ENCODE measurements at places on chromosomes 7 and 10.

DNA sequence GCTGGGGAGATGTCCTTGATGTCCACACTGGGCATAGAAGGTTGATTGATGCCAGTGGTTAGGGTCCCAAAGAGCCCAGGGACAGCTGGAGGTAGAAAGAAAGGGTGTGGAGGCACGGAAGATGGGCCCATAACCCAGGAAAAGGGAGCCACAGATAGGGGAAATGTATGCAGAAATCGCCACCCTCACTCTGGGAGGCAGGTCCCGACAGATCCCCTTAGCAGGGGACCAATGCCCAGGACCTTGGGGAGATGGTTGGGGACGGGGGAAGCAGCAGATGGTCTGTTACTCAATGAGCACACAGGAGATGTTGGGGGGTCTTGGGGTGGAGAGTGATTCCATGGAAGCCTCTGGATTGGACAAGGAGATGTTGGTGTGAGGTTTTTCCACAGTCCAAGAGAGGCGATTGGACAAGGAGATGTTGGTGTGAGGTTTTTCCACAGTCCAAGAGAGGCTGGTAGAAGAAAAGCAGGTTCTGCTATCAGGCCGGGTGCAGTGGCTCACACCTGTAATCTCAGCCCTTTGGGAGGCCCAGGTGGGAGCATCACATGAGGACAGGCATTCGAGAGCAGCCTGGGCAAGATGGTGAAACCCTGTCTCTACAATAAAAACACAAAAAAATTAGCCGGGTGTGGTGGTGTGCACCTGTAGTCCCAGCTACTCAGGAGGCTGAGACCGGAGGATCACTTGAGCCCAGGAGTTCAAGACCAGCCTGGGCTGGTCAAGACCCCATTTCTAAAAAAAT is 7.0 kb upstream of the PPP1R35 start:
- DNase-seq = no peak

- no peak for DNase-seq
Measured at GRCh38 chr7:75985009-75985517, 9.3 kb downstream of the TMEM120A start.

DNA sequence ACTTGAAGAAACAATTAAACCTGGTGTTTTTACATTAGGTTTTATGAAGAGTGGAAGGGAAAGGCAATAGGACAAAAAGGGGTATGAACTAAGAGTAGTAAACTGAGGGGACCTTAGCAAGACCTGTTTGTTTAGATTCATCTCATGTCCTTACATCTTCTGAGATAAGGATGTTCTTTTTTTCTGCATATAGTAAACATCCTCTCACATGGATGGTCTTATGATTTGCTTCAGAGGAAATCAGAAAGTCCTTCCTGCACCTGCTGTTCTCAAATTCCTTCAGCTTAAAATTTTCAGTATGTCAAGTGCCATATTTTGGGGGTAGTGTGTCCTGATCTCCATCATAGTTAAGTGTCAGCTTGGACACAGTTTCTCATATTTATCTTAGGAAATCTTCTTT is 232.6 kb downstream of the ADK start:
- DNase-seq = no peak

- DNase-seq = no peak
Measured at GRCh38 chr7:121337398-121337797, 8.6 kb downstream of the WNT16 start.

DNA sequence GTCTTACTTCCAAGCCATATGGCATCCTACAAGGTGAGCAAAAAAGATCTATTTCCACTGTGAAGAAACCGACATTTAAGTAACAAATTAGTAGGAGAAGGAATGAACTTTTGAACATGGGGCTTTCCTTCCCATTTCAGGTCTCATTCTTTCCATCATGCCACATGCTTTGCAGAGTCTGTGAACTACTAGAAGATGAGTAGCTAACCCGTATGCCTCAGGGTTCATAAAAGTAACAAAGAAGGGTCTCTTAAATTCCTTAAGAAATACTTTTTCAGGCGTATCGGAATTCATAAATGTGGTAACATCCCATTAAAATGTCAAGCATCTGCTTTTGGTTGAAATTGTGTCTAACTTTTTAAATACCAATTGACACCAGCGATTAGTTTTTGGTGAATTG is 81.3 kb upstream of the TNS3 start:
- no peak for DNase-seq

DNA sequence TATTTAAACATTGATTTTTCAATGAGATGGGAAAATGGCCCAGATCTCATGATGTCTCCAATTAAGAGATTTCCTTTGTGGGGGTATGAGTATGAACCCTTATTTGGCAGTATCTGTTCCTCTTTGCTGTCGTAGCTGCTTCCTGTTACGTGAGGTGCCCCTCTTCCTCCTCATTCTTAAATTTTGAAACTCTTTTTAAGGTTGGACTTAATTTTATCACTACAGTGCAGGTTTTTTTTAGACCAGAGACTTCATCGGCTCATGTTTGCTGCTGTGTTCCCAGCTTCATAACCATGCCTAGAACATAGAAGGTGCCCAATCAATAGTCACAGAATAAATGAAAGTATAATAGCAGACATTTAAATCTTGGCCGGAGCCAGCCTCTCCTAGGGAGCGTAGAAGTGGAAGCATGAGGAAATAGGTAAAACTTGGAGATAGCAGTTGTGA is 2.4 kb downstream of the MIOS start:
- DNase-seq = no peak

- DNase-seq = no peak
Measured at GRCh38 chr7:31651234-31652062, 35.6 kb upstream of the PPP1R17 start.

DNA sequence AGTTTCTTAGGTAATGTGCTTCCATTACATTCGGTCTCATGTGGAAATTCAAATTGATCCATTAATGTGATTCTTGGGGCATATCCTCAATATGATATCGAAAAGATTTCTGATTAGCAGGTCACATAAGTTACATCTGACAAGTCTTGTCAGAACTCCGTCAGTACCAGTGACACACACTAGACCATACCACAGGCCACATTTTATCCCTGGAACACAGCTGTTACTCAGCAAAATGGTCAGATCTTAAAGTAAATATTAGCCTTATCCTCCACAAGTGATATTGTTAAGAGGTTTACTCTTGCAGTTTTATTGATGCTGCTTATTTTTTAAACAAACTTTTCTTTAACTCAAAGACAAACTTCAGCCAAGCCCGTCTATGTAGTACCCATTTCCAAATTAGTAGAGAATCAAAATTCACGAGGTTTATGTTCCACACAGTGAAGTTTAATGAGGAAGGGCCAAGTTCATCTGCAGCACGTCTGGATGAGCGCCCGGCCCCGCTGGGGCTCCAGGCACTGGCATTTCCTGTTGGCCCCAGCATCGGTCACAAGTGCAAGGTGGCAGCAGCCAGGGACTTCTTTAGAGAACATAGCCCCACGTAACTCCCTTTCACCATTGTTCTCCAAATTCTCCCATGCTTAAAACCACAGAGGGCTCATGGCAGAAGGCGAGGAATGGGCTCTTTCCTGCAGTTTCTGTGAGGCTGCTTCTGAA is 132.2 kb downstream of the VIPR2 start:
- DNase-seq = no peak

- DNase-seq = no peak
Measured at GRCh38 chr10:24824124-24824523, 100.4 kb upstream of the ARHGAP21 start.

- DNase-seq = no peak
Measured at GRCh38 chr10:117363028-117363427, 12.2 kb downstream of the PDZD8 start.

DNA sequence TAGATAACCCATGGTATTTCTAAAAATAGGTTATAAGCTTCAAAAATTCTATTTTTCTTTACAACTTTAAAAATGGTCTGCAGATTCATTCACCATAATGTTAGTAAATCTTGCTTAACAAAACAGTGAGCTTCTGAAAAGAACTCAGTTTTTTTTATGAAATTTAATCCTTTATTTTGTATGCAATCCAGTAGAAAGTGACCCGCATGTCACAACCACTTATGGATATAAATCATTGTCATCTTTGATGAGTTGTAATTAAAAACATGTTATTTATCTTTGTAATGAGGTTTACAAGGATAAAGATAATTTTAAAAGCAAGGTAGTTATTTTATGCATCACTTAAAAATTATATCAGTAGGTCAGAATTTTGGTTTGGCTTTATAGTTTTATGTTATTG is 173.5 kb upstream of the SEMA3A start:
- DNase-seq = no peak

DNA sequence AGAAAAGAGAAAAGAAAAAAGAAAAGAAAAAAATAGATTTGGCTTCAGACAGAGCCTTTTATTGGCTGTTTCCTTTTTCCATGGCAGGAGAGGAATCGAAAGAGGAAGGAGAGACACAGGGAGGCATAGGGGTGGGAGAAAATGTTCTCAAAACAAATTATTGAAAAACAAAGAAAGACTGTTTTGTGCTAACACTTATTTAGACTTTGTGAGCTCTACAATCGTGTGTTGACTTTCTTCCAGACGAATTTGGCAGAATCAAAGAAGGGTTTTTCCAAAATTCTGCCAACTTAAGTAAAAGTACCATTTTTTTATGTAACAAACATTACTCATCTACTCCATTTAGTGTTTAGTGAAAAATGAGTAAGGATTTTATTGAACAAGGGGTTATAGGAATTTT is 982.2 kb downstream of the REEP3 start:
- no peak for DNase-seq

DNA sequence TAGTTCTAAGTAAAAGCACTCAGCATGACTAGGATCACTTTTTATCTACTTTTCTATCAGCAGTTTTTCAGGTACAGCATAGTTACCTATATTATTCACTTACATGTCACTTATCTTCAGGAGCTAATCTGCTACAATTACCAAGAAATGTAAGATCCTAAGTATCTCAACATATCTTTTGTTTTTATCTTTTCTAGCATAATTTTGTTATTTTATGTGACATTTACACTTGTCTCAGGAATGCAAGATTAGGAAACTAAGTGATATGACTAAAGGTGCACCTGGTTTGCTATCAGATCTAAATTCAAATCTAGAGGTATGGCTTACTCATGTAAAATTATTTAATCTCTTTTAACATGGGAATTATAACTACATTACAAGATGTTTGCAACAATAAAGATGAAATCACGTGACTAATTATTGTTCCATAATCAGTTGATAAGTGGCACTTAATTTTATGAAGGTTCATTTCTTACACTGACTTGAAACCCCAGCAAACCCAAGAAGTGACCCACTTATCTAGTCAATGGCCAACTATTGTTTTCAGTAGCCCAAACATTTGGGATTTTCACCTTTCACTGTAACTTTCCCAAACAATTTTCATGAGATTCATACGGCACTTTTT is 390.3 kb upstream of the PCDH15 start:
- DNase-seq = no peak

- no peak for DNase-seq
Measured at GRCh38 chr7:34453150-34453549, 204.9 kb upstream of the NPSR1 start.

DNA sequence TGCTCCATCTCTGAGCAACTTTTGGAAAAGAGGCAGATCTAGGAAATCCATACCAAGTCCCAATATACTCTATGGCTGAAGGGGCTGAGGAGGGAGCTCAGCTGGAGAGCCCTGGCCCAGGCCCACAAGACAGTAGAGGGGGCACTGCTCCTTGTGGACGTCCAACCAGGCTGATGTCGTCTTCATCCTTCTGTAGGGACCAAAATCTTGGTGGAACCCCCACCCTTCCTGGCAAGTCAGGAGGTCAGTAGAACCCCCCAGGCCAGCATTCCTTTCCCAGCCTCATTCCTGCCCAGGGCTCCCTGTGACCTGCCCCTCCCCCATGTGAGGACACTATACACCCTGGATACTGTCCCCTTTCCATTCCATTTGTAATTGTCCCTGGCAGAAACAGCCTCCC is 152.0 kb downstream of the PLXNA4 start:
- no peak for DNase-seq

GRCh38 chr10:114301177-114301576 is 62.1 kb downstream of the VWA2 start:
- no peak for DNase-seq

GRCh38 chr10:44281089-44281613 is 103.7 kb downstream of the CXCL12 start:
- DNase-seq = no peak

DNA sequence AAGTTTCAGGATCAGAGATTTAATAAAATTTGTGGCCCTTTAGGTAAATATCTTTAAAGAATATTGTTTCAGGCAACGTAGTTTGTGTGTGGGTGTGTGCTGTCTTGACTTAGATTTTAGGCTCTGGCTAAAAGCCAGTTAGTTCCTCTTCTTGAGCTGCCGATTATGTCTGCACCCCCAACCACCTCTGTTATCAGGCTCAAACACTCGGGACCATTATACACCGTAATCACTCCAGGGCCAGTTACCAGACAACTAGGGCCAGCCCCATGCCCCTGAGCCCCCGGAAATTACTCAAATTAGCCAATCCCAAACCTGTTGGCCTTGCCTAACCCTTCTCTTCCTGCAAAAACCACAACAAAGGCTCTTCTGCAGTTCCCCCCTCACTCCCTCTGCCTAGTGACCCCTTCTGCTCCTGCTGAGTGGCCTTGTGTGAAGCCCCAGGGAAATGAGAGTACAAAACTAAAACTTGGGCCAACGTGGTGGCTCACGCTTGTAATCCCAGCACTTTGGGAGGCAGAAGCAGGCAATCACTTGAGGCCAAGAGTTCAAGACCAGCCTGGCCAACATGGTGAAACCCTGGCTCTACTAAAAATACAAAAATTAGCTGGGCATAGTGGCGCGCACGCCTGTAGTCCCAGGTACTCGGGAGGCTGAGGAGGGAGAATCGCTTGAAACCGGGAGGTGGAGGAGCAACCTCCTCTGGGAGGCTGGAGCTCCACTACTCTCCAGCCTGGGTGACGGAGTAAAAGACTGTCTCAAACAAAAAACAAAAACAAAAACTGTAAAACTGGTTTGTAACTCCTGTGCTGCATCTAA is 9.2 kb upstream of the HNRNPF start:
- peak; percentile 47 for DNase-seq

GRCh38 chr7:76129366-76129765 is 72.3 kb upstream of the SRRM3 start:
- DNase-seq = no peak

DNA sequence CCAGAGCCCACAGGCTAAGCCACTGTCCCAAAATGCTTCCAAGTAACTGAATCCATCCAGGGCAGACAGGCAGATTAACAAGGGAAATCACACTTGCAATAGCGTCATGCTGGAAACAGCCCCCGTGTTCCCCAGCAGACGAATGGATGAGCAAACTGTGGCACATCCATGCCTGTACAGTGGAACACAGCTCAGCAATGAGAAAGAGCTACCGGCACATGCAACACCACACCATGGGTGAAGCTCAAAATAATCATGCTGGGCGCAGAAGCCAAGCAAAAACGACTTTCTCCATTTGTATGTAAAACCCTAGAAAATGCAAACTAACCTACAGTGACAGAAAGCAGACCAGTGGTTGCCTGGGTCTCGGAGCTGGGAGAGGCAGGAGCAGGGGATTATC is 153.1 kb downstream of the SLIT1 start:
- DNase-seq = no peak

- DNase-seq = no peak
Measured at GRCh38 chr7:21076054-21076453, 289.4 kb upstream of the SP8 start.

Data from GM12891 (cell line).